Left lung (tissue), 14 donors: ENCODE measurements at places on chromosomes 6 and 20.
A peak's percentile ranks its signal among the peaks of the same experiment; 100 is the strongest.

- DNase-seq, result no peak
These were observed 1.7 kb downstream of the SOD2 start for GRCh38 chr6:159691133-159691962.

DNA sequence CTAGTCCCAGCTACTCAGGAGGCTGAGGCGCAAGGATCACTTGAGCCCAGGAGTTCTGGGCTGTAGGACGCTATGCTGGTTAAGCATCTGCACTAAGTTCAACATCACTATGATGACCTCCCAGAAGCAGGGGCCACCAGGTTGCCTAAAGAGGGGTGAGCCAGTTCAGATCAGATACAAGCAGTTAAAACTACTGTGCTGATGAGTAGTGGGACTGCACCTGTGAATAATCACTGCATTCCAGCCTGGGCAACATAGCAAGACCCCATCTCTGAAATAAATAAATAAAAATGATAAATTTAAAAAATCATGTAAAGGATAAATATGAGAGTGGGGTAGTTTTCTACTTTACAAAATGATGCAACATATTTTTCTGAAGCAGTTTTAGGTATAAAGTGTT is 106.5 kb downstream of the TMEM170B start:
- DNase-seq, result no peak

DNA sequence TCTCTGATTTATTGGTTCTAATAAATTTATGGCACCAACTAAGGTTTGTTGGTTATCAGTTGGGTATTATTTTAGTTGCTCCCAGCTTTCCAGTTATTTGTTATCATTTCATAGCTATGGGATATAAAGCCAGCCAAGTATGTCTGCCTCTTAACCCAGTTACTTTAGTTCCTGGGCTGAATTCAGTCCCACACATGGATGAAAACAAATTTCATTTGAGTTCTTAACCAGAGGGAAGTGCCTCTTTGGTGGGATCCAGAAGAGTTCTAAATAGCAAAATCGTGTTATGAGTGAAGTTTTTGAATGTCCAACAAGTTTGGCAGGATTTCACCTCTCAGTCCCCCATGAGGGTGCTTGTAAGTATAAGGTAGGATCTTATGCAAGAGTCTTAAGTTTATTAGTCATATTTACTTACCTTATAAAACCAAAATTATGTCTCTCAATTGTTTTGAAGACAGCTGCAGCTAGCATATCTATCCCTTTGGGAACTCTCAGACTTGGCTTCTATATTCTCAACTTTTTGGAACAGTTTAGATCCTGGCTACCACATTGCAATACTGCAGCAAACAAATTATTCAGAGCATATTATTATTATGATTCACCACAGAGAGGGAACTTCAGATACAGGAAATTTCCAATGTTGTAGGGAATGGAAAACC is 683.6 kb downstream of the BCKDHB start:
- DNase-seq, result no peak

GRCh38 chr20:906703-907270 is 9.3 kb downstream of the ANGPT4 start:
- DNase-seq, result no peak

GRCh38 chr6:111975466-111975865 is 78.4 kb upstream of the CCN6 start:
- no peak for DNase-seq

DNA sequence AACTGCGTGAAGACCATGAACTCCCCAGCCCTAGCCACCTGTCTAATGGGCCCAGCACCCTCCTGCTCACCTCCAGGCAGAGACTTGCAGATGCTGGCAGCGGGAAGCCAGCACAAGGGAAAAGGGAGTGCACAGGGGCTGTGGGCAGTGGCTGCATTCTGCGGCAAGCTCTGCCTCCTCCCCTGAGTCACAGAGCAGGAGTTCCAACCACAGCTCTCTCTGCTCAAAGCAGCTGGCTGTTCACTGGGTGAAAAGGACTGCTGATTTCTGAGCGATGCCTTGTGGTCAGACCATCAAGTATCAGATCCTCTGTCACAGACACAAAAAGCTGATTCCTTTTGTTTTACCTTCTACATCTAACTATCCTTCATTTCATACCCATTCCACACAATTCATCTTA is 10.5 kb downstream of the NKX2-2 start:
- no peak for DNase-seq

DNA sequence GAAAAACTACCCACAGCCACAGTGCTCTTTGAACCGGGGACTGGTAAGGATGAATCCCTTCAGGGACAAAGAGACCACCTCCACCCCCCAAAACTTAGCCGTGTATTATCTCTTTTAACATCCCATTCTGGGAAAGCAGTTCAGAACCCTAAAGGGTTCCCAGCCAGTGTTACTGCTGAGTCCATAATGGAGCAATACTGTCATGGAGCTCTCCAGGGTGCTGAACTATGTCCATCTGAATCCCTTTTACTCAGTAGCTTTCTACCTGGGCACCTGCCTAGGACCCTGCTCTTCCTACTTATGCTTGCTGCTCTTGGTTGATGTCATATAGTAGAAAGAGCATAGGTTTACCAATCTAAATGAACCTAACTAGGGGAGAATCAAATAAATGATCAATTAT is 22.3 kb upstream of the SAYSD1 start:
- peak; percentile 54 for DNase-seq

- no peak for DNase-seq
These were observed 55.3 kb upstream of the UFL1 start for GRCh38 chr6:96466147-96466863.

DNA sequence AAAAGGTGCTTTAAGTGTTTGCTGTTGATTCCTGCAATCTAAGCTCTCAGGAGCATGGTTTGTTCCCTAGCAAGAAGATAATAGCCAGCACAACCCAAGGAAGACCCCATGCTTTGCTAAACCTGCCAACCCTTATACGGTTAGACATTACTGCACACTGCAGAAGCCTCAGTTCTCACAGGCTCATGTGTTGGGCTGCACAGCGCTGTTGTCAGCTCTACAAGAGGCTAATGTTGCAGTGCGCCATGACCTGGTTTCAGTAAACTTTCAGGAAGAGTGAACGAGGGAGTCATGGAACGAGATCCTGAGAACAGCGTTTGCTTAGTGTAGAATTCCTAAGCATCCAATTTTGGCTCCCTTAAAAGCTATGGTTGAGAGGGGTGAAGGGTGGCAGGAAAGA is 218.5 kb downstream of the ARHGAP18 start:
- DNase-seq, result no peak

DNA sequence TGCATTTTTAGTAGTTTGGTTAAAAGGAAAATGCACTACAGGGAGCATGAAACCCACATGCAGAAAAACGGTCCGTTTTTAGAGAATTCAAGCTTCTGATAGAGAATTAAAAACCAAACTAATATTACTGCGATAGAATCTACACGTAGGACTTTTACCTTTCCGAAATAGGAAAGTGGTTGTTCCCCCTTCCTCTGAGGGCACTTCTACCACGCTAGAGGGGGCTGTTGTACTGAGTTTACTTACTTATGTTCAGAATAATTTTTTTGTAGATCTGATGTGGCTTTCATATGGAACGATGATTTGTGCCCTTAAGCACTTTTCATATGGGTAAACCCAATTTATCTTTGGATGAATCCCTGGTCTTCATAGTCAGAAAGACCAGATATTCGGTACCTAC is 264.3 kb upstream of the PLN start:
- no peak for DNase-seq

DNA sequence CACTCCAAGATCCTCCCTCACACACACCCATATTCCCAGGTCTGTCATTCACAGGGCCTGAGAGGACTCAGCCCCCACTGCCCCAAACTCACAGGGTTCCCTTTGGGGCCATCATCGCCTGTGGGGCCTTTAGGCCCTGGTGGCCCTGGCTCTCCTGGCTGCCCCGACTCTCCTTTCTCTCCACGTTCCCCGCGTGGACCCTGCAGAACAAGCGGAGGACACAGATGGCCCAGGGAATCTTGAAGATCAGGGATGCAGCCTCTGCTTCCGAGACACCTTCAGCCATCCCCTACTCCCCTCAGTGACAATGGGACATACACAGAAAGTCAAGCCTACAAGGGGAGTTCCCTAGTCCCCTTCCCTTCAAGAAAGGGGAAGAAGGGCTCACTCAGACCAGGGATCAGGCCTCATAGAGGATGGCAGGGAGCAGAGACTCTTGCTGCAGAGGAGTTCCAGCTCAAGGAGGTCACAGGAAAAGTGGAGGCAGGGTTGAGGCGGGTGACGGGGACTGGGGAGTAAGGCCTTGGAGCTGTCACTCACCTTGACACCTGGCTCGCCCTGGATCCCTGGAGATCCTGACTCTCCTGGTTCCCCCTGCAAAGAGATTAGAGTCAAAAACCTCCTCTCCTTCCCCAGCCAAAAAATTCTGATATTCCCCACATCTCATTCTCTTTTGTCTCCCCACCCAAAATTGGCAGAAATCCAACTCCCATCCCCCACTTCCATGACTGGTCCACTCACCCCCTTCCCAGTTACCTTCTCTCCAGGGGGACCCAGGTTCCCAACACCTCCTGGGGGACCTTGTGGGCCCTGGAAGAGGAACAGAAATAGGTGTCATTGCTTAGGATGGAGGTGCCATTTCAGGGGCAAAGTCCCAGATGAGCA is 22.7 kb downstream of the COL11A2 start:
- DNase-seq, result no peak

DNA sequence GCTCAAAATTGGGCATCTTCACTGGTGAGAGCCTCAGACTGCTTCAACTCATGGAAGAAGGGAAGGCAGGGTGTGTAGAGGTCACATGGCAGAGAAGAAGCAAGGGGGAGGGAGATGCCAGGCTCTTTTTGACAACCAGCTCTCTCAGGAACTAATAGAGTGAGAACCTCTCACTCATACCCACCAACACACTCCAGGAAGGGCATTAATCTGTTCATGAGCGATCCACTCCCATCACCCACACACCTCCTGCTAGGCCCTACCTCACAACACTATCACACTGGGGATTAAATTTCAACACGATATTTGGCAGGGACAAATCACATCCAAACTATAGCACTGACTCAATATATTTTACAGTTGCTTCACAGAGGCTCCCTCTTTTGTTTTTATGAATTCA is 2.0 kb downstream of the MSH5 start:
- no peak for DNase-seq

DNA sequence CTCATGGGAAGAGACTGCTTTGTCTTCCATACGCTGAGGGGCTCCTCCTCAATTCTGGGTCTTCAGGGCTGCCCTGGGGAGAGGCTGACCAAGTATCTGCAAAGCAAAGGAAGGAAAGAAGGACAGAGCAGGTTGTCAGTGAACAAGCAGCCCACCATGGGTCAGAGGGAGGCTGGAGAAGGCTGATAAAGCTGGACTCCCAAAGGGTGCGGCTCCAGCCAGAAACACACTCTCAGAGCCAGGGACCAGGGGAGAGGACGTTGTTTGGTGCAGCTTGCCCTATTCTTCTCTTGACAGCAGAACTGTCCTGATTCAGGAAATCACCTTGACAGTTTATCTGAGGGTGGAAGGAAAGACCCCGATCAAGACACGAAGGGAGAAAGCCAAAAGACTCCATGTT is 10.4 kb upstream of the CTCFL start:
- DNase-seq, result no peak

- no peak for DNase-seq
These were observed 237.1 kb upstream of the MOCS1 start for GRCh38 chr6:40171343-40171742.

DNA sequence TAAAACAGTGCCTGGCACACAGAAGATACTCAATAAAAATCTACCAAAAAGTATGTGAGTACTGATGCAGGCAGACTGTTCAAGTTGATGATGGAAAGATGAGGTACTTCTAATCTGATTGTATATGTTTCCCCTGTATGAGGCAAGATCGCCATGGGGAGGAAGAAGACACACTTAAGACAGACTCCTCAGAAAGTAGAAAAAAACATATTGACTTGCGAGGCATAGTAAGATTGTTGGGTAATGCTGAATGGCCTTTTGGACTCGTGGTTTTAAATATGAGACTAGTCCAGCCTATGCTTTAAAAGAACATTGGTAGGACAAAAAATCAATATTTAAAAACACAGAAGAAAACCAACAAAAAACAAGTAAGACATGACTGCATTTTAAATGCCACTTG is 72.6 kb downstream of the SHPRH start:
- no peak for DNase-seq

DNA sequence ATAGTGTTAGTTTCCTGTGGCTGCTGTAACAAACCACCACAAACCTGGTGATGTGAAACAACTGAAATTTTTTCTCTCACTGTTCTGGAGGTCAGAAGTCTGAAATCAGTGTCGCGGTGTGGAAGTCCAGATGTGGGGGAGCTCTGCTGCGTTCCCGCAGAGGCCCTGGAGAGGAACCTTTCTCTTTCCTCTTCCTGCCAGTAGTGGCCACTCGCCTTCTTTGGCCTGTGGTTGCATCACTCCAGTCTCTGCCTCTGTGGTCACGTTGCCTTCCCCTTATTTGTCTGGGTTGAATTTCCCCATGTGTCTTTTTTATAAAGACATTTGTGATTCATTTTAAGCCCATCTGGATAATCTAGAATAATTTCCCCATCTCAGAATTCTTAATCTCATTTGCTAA is 295.5 kb upstream of the FLRT3 start:
- DNase-seq, result no peak

- DNase-seq, result peak; percentile 38
These were observed 106.5 kb upstream of the LAMP5 start for GRCh38 chr20:9407805-9408421.

GRCh38 chr20:25699914-25700313 is 3.3 kb upstream of the ZNF337 start:
- no peak for DNase-seq

DNA sequence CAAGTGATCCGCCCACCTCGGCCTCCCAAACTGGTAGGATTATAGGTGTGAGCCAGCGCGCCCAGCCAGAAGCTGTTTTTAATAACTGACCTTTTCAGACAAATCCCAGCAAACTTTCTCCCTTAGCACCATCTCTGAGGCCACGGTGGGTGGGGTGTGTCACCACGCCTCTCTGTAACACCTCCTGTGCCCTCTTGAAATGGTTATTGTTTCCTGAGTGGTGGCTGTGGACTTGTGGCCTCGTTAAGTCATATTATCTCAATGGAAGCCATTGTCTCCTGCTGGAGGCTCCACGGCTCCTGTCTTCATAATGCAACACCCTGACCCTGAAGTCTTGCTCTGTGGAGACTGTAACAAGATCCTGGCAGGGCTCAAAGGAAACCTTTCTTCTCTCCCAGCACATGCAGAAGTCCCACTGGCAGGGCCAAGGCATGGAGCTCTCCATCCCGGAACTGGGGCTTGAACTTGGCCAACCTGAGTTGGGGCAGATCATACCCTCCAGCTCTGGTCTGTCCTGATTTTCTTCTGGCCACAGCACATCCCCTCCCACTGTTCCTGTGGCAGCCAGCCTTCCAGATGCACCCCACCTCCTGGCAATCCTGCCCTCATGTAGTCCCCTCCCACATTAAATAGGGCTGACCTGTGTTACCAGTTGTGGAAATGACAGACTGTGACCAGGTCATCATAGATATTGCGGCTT is 81.1 kb downstream of the SNX5 start:
- DNase-seq, result peak; percentile 25

GRCh38 chr6:56742122-56742791 is 99.6 kb upstream of the DST start:
- DNase-seq, result no peak

GRCh38 chr6:90490030-90490716 is 96.7 kb downstream of the MAP3K7 start:
- DNase-seq, result no peak
